ENCODE measurements at places on chromosomes 5 and 9.

DNA sequence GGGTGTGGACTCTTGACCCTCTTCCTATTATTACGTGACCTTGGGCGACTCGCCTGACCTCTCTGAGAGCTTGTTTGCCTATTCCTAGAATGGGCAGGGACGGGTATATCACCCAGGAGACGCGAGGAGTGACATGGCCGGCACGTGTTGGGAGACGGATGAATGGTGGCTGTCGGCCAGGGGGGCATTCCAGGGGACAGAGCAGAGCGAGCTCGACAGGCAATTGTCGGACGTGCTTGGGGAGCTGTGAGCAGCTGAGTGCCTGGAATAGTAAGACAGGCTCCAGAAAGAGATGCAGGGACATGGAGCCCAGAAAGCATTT, 29.3 kb upstream of the UNC5A start:
- no peak for DNase-seq

GRCh38 chr9:114284316-114285060, 38.4 kb upstream of the ORM1 start:
- DNase-seq, result no peak

DNA sequence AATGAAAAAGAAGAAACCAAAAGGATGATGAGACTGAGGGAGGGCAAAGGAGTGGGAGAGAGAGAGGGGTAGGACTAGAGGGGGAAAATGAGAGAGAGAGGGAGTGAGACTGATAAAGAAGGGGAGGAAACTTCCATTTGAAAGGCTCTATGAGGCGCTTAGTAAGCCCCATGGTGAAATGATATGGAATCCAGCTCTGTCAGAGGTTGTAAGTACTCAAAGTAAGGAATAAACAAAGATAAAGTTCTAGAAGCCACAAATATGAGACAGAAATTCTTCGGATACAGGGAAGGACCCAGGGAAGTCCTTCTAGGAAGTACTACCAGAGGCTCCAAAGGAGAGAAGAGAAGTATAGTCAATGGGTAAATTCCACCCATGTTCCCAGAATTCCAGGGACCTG, 21.7 kb upstream of the VLDLR start:
- no peak for DNase-seq

DNA sequence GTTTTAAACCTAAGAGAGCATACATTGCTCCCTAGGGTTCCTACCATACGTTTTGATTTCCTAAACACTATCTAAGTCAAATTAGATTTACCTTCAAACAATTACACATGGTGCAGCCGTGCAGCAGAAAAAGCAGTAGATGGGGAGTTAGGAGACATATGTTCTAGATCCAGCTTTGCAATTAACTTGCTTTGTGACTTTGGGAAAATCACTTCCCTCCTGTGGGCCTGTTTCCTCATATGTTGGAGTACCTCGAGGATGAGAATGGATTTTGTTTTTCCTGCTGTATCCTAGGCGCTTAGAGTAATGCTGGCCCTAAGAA, 711 bp downstream of the MRPL50 start:
- DNase-seq, result no peak

- no peak for DNase-seq
Measured at GRCh38 chr5:111627862-111628261, 115.5 kb upstream of the STARD4 start.

DNA sequence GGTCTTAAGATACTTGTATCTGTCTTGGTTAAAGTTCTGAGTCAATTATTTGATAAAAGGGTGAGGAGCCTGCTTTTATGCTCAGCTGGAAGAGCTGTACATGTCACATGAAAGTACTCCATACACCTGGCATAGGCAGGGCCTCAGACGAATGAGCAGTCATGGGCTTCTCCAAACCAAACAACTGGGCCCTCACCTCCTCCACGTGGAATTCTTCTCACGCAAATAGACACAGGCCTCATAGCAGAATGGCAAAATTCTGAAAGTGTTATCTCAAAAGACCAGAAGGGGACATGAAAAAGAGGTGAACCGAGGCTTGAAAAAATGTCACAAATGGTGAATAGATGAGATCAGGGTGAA, 48.6 kb downstream of the FAM240B start:
- no peak for DNase-seq

DNA sequence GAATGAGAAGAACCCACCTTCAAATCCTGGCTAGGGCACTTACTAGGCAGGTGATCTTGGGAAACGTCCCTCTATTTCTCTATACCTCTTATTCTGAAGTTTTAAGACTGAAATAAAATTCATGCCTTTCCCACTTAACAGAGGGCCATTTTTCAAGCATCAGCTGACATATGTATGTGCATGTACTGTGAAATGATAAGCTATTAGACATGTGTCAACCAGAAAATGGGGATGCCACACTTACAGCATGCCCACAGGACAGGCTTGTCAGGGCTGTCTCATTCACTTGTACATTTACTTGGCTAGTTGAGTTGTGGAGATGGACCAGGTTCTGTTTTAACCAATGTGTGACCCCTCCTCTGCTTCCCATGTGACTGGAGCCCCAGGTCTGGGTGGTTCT, 78.5 kb downstream of the C9orf152 start:
- no peak for DNase-seq

DNA sequence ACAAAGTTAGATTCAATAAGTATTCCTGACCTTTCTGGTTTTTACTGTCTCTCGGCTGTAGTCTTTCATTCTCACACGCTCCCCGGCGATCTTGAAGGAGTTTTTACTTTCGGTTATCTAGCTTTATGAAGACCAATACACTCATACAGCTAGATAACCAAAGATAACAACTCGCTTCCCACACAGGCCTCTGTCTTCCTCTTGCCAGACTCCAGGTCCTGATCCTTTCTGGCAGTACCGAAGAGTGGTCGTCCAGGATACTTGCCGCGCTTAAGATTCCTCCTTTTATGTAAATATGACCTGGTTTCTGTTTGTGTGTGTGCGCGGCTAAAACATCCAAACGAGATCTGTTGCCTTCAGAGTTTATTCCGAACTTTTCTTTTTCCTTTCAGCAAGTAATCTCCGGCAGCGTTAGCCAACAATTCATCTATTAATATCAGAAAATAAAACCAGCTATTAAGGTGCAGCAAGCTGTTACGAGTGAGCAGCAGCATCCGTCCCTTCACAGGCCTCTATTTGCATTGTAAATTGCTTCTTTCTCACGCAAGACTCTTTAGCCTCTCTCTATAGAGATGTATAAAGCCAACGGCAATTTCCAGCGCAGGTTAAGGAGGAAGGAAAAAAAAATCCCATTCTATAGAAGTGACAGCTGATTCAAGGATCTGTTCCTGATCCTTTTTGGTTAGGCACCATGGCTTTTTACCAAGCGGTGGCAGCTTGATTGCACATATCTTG, 216.1 kb downstream of the MEF2C start:
- DNase-seq, result no peak

DNA sequence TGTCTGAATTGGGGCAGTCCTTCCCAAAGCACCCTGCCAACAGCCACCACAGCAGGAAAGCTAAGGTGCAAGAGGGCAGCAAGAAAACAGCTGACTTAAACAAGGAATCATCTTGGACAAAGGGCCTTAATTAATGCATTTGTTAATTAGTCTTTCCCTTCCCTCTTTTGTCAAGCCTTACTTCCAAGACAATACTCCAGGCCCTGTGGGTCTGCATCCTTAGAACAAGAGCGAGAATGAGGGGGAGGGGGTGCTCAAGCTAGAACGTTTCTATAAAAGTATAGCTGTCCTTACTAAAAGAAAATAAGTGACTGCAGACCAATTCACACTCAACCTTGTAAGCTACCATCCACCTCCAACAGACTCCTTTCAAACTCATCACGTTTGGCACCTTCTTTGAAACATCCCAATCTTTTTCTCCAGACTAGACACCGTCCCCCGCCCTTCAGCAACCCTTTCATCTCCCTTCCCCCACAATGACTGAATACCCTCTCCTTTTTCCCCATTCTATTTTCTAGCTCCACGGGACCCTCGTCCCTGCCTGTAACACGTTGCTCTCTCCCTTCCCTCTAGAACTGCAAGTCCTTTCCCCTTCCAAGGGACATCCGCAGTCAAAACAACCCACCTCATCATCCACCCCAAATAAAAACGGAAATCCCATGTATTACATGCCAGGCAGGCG, 85.7 kb upstream of the RNF38 start:
- DNase-seq, result no peak

GRCh38 chr5:107450531-107450930, 220.2 kb downstream of the EFNA5 start:
- no peak for DNase-seq

DNA sequence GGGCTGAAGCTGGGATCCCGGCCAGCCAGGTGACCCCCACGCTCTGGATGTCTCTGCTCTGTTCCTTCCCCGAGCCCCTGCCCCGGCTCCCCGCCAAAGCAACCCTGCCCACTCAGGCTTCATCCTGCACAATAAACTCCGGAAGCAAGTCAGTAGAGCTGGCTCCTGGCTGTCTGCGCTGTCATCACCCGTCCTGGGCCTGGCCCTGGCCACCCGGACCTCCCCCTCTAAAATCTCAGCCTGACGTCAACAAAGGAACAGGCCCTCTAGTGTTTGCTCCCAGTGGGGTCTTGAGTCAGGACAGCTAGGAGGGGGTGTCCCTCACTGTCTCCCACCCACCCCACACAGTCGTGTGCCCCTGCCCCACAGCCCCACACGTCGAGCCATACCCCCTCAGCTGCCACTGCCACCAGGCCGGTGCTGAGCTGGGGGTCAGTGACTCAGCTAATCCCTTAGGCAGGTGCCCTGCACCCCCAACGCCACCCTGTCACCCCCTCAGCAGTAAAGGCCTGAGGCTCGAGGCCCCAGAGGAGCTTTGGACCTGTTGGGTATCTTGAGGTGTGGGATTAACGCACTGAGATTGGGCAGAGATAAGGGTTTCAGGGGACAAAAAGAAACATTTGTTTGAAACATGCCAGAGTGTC, 1.1 kb upstream of the LCNL1 start:
- no peak for DNase-seq

- DNase-seq, result no peak
Measured at GRCh38 chr5:140220032-140220697, 45.2 kb downstream of the CYSTM1 start.

- DNase-seq, result no peak
Measured at GRCh38 chr5:170372971-170373370, 16.2 kb downstream of the KCNMB1 start.

- DNase-seq, result no peak
Measured at GRCh38 chr9:99353408-99353807, 131.3 kb downstream of the SEC61B start.

GRCh38 chr9:88831713-88832407, 159.4 kb upstream of the S1PR3 start:
- no peak for DNase-seq

DNA sequence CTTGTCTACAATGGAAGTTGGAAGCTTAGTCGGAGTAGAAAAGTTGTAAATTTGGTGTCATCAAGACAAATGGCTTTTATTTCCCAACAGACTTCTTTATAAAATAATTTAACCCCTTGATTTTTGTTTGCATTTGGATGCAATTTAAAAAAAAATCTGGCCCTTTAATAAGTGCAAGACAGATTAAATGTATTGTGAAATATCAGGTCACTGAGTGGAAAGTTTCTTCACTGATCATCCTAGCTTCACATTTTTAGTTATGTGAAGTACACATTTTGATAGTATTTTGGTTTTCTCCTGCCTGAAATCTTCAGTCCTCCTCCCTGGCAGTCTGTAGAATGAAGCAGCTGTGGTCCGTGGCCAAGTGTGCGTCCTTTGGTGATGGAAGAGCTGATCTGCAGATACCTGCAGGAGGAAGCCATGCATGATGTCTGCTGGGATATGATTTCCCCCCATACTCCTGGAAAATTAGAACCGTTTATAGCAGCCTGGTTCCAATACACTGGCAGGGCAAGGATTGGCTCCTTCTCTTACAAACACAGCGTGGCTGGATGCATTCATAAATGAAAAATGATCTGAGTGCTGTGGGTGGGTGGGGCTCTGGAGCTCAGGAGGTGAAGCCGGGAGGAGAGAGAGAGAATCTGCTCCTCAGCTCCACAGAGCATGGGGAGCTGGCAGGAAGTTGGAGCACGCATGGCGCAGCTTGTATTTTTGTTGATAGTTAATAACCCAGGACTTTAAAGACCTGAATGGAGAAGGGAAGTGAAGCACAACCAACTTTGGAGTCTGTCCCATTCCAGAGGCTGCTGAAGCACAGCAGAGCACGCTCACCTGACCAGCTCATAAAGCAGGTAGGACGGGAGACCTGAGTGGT, 238.4 kb downstream of the GOLPH3 start:
- DNase-seq, result no peak

DNA sequence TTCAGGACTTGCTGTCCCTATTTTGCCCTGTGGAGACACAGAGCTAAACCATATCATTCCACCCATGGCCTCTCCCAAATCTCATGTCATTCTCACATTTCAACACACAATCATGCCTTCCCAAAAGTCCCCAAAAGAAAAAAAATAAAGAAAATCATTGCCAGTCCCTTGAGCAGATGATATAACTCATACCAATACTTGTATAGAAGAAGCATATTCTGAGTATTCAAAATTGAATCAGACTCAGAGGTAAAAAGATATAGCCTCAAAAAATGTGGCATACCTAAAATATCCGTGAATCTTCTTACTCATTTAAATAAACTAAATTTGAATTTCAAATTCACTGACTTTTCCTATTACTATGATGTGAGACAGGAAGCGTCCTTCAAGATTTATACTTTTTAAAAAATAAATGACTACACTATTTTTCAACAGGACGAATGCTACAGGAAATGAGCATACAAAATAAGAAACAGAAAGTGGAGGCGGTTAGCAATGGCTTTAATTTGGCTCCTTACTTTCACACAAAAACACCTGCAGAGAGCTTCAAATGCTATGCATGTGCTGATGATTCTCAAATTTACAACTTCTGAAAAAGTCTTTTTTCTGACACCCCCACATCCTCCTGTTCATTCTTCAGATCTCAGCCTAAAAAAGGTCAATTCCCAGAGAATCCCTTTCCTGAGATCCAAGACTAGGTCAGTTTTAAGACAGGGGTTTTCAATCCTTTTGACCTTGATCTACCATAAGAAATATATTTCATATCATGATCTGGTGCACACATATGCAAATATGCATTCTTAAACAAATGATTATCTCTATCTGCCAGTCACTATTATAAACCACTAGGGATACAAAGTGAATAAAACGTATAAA, 39.6 kb upstream of the DMXL1 start:
- DNase-seq, result no peak

DNA sequence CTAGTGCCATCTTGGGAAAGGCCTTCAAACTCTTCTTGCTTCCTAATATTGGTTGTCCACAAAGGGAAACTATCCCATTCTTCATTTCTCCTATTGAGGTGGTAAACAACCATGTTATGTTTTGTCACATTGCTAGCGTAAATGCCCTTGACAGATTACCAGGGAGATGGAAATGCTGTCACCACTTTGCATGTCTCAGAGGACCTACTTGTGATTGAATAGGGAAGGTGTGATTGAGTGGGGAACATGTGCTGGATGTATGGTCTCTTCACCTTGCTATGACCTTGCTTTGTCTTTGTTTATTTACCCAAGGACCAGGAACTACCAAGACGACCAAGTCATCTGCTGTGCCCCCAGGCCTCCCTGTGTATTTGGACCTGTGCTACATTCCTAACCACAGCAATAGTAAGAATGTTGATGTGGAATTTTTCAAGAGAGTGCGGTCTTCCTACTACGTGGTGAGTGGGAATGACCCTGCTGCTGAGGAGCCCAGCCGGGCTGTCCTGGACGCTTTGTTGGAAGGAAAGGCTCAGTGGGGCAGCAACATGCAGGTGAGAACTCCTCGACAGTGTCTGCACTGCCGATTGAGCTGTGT, 96.1 kb downstream of the MAP1B start:
- no peak for DNase-seq

GRCh38 chr5:74262544-74263207, 377.9 kb downstream of the ENC1 start:
- no peak for DNase-seq
